NCI-H187 treated with DMSO at 0.1 percent for 48 hours (cell line): ENCODE measurements at places on chromosomes 5 and 9.

DNA sequence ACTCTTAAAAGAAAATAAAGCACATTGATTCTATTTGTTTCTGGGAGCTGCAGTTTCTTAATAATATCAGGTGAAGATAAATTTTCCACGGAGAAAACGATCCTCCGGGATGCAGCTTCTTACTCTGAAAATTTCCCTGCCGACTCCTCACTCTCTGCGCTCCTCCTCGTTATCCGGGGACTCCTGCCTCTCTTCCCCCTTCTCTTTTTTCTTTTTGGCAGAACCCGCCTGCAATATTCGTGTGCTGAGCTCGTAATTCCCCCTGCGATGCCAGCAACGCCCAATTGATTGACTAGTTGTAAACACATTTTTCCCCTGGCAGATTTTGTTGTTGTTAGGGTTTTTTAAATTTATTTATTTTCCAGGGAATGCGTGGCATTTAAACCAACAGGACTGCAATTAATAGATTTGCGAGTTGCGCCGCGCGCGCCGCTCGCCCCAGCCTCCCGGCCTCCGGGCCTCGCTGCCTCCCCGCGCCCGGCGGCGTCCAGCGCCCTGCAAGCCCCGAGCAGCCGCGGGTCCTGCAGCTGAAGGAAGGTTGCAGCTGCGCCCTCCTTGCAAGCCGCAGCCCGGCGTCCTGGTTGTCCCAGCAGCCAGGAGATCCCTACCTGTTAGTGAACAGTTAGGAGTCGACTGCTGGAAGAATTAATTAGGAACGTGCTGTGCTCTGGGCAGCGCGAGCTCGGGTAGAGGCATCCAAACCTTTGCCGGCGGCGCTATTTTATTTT, 2.2 kb downstream of the NTNG2 start:
- no peak for DNase-seq

DNA sequence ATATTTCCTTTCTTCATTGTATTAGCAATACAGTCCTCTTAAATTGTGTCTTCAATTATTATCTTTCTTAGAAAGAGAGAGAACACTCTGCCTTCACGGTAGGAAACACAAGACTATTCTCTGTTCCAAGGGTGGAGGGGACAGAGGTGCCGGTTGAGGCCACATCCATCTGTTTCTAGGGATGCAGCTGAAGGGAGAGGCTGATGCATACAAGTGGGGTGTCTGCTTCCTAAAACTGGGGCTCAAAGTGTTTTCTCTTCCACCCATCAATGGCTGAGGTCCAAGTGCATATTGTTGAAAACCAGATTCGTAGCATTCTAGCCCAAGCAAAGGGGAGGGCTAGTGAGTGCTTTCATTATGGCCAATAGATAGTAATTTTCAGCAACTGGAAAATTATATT, 9.5 kb downstream of the IRX2 start:
- DNase-seq, result no peak

- DNase-seq, result no peak
These were observed 11.7 kb downstream of the ZNF510 start for GRCh38 chr9:96766199-96766598.

DNA sequence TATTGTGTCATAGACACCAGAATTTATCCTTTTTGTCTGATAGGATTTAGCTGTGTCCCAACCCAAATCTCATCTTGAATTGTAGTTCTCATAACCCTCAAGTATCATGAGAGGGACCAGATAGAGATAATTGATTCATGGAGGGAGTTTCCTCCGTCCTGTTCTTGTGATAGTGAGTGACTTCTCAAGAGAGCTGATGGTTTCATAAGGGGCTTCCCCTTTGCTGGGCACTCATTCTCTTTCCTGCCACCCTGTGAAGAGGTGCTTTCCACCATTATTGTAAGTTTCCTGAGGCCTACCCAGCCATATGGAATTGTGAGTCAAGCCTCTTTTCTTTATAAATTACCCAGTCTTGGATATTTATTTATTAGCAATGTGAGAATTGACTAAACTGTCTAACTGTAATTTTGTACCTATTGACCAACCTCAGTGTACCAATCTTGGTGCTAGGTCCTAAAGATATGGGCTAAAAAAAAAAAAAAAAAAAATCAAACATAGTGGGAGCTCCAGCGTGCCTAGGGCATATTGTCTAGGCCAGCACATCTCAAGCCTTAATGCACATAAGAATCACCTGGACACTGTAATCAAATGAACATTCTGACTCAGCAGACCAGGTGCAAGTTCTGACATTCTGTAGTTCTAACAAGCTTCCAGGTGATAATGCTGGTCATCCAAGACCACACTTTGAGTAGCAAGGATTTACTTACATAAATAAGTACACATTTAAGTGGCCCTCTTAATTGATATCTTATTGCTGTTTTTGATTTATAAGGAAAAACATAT, 30.5 kb downstream of the ST8SIA4 start:
- DNase-seq, result no peak

GRCh38 chr5:19208397-19208796, 779.6 kb downstream of the CDH18 start:
- DNase-seq, result no peak

GRCh38 chr5:88813244-88813643, 69.7 kb downstream of the MEF2C start:
- DNase-seq, result no peak

DNA sequence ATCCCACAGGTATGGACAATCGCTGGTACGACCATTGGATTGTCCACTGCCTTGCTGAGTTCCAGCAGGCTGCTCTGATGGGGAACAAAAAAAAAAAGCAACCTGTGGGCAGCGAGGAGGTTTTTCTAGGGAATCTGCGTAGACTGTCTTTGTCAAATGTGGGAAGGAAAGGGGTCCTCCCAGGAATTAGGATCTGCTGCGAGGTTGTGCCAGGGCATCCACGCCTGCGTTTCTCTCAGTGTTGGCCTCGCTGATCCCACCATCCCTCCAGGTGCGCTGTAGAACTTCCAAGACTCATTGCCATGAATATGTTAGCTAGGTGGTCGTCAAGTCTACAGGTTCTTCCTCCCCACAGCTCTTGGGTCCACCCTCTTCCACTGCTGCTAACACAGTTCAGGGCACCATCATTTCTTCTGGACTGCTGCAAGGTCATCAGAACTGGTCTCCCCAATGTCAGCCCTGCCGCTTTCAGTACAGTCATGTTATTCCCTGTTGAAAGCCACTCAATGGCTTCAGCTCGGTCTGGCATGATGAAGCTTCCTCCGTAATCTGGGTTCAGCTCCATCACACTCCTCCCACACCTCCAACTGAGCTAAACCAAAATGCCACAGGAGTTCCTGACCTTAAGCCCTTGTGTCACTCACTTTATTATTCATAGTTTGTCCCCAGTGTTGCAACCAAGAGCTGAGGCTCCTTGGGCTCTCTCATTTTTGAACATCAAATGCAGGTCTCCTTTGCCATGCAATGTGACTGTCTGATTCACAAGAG, 79.5 kb upstream of the DMRT1 start:
- DNase-seq, result no peak

GRCh38 chr9:650362-650761, 191.1 kb upstream of the DMRT1 start:
- no peak for DNase-seq

DNA sequence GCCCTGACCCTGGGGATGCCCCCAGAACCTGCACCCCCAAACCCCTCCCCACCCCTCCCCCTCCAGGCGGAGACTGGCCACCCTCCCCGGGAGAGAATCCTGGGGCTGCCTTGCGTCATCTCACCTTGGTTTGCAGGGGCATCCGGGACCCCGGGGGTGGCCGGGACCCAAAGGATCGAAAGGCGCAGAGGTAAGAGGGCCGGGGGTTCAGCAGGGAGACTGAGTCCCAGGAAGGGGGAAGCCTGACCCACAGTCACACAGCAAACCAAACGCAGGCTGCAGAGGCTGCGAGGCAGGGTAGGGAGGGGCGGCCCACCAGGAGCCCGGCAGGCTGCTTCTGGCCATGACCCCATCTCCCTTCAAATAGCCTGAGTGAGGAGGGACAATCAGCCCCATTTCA, 33.8 kb upstream of the ORM1 start:
- DNase-seq, result no peak

DNA sequence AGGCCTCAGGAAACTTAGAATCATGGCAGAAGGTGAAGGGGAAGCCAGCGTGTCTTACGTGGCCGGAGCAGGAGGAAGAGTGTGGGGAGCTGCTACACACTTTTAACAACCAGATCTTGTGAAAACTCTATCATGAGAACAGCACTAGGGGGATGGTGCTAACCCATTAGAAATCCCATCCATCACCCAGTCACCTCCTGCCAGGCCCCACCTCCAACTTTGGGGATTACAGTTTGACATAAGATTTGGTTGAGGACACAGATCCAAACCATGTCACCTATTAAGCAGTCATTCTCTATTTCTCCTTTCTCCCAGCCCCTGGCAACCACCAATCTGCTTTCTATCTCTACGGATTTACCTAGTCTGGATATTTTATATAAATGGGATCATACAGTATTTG, 26.9 kb downstream of the PBX3 start:
- no peak for DNase-seq

GRCh38 chr5:141807329-141807728, 70.9 kb downstream of the PCDH1 start:
- no peak for DNase-seq

DNA sequence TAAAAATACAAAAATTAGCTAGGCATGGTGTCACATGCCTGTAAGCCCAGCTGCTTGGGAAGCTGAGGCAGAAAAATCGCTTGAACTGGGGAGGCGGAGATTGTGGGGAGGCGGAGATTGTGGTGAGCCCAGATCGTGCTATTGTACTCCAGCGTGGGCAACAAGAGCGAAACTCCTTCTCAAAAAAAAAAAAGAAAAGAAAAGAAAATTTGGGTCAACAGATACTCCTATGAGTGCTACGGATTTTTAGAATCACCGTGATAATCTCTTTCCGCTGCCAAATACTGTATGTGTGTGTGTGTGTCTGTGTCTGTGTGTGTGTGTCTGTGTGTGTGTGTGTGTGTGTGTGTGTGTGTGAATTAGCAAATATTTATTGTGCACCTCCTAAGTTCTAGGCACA, 64.4 kb downstream of the ARRDC3 start:
- no peak for DNase-seq

GRCh38 chr9:33082538-33083326, 6.3 kb upstream of the SMU1 start:
- DNase-seq, result no peak

DNA sequence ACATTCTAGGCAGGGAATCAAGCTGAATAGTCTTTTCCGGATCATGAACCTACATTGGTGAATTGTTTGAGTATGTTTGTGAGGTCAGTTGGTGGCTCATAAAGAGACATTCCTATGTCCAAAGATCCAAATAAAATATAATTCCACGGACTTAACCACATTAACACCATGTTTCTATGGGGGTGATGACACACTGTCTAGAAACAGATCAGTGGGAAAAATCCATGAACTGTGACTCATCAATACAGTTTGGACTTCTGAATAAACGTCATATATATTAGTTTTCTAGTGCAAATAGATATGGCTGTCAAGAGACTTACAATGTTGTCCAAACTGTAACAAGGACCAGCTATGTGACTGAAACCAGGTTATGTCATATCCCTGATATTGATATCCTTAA, 509.9 kb upstream of the TYRP1 start:
- DNase-seq, result no peak

DNA sequence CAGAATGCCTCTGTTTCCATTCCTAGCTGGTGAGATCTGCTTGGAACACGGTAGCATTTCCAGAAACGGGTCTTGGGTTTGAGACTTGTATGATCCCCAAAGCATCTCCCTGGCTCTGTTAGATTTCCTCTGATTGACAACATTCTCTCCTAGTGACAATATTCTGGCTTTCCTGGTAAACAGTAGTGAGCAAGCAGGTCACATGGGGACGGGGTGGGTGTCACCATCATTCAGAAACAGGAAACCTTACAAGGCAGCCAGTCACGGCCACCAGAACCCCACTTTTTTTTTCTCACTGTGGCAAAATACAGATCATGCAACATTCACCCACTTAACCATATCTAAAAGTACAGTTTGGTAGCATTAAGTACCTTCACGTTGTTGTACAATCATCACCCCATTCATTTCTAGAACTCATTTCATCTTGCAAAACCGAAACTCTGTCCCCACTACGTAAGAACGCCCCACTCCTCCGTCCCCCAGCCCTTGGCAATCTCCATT, 90.1 kb upstream of the LMX1B start:
- DNase-seq, result no peak

DNA sequence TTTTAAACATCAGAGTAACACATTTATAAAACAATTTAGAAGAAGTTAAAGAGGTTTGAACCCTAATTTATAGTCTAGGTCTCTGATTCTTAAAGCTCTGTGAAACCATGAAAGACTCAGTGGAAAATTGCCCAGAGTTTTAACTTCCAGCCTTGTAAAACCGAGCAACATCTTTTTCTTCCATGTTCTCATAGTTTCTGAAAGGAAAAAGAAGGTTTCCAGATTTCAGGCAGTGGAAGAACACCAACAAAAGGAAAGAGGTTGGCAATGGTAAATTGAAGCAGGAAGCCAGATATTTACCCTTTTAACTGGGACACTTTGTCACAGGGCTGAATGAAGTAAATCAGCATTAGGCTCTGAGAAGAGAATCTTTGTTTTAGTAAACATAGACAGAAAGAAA, 1999.3 kb downstream of the MAT2B start:
- DNase-seq, result no peak

DNA sequence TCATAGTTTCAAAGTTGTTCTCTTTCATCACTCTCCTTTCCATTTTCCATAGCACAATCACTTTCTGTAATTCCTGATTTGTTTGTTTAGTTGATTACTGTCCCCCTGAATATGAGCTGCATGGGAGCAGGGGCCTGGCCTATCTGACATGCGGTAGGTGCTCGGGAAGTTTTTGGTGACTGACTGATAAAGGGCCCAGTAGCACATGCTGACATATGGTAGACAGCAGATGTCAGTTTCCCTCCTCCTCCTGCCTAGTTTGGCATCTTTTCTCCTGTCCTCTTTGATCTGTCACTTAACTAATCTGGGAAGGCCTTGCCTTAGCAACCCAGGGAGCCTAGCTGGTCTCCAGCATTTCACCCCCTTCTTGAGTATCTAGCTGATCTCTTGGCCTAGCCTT, 14.4 kb downstream of the GALNT12 start:
- no peak for DNase-seq

- no peak for DNase-seq
These were observed 8.4 kb downstream of the CARNMT1 start for GRCh38 chr9:75019654-75020053.

- no peak for DNase-seq
These were observed 22.1 kb downstream of the CPLX2 start for GRCh38 chr5:175893466-175893865.

DNA sequence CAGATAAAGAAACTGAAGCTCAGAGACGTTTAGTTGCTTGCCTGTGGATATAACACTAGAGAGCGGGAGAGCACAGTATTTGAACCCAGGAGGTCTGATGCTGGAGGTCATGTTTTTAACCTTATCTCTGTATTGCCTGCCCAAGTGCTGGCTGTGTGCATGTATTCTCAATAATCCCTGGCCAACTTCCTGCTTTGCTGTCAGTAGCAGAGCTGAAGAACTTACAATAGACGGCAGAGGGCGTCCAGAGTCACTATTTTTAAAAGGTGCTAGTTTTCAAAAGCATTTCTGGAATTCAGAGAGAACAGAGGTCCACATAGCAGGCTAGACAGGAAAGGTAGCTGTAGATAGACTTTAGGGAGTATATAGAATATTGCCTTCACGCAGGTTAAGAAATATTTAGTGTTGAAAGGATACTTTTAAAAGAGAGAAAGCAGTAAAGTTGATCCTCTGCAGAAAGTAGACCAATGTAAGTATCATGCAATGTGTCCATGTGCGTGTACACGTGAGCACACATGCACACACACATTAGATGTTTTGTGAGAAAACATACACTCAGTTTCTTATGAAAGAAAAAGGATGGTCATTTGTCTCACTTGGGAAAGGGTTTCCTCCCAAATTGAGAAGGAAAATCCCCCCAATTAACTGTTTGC, 46.3 kb downstream of the PTCD2 start:
- peak; percentile 48 for DNase-seq

- DNase-seq, result no peak
These were observed 201.6 kb downstream of the IRX2 start for GRCh38 chr5:2549900-2550299.
